Upper lobe of right lung (tissue), 1 donor: ENCODE measurements at places on chromosomes 6 and 20. TPM values are rescaled to one million over a fixed set of nuclear protein-coding genes. Genes with fewer than 3 reads are reported as not detected.

- DNase-seq, result no peak
Observed at GRCh38 chr6:142881761-142882160, 63.2 kb downstream of the HIVEP2 start.

- DNase-seq, result no peak
Observed at GRCh38 chr6:155444120-155444917, 11.3 kb downstream of the NOX3 start.

GRCh38 chr6:2042956-2043648, 202.3 kb downstream of the GMDS start:
- no peak for DNase-seq

- DNase-seq, result no peak
Observed at GRCh38 chr20:24095756-24096155, 107.2 kb upstream of the GGTLC1 start.

DNA sequence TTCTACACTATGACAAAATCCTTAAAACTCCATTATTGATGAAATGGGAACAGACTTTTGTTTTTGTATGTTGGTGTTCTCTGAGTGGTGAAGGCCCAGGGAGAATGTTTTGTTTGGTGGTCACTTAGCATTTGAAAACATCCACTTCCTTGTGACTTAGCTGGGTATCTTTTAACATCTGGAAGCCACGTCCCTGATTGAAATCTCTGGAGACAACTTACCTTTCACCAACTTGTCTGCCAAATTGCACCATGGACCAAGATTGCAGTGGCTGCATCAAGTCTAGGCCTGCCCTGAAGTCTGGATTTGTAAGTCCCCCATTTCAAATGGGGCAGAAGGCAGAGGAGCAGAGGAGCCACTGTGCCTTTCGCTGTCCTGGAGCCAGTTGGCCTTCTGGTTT, 534 bp upstream of the EFCAB8 start:
- DNase-seq, result no peak

GRCh38 chr20:20317621-20318364, 50.1 kb upstream of the INSM1 start:
- no peak for DNase-seq

DNA sequence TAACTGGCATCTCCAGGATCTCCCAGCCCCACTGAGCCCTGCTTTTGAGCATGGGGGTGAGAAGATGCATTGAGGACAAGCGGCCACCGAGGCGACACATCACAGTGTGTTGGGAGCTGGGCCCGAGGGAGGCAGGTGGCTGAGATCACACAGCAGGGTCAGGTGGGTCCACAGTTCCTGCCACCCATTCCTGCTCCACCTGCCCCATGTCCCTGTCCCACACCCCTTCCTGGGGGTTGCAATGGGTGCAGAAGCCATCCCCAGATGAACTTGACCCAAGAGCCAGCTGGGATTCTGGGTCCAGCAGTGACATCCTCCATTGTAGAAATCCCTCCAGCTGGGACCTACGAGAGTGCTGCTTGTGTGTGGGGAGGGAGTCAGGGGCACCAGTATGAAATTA, 1.0 kb downstream of the TGM2 start:
- DNase-seq, result no peak

- no peak for DNase-seq
Observed at GRCh38 chr6:35794536-35795452, 2.3 kb downstream of the CLPS start.

- no peak for DNase-seq
Observed at GRCh38 chr6:68738039-68738438, 103.0 kb downstream of the ADGRB3 start.

DNA sequence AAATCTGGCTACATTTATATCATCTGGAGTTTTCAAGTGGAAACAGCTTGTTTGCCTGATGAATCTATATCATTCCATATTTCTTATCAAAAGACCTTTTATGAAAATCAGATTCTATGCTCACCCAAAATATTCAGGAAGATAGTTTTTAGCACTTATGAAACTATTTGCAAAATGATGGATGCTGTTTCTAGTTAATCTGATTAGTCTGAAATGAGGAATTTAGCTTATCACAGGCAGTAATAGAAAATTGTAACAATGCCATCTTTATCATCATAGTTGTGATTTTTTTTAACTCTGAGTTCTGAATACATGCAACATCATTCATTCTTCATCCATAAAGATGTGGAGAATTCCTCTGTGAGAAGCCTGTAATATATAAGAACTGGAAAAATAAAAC, 229.7 kb downstream of the PLCB1 start:
- DNase-seq, result no peak

DNA sequence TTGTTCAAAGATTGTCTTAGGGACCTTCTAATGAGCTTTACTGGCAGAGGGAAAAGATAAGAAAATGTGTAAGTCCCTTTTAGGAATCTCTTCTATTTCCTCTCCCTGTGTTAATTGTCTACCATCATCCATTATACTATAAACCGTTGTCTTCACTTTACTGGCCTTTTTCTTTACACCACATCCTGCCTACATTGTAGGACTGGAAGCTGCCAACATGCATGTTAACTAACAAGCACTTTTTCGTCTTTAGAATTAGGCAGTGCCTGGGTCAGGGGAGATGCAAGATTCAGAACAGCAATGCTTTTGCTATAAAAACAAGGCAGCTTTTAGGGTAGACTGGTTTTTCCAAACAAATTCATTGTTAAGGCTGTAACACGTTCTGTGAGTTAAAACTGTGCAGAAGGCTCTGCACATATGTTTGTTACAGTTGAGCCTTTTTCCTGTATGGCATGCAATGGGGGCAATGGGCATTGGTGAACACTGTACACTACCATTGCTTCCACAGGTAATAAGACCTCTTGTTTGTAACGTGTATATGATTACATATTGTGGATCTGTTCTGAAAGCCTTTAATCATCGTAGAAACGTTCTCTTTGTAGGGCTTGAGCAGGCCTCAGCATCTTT, 10.9 kb upstream of the PKIG start:
- no peak for DNase-seq

DNA sequence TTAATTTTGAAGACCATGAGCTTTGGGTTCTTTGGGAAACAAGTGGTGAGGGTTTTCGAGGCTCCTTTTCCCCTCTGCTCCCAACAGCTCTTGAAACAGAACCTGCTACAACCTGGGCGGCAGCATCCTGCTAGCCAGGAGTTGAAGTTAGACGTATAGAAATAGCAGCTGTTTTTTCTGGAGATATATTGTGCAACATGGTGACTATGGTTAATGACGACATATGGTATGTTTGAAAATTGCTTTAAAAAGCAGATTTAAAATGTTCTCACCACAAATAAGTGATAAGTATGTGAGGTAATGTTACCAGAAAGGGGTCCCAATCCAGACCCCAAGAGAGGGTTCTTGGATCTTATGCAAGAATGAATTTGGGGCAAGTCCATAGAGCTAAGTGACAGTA, 138.9 kb downstream of the PDE7B start:
- DNase-seq, result no peak

DNA sequence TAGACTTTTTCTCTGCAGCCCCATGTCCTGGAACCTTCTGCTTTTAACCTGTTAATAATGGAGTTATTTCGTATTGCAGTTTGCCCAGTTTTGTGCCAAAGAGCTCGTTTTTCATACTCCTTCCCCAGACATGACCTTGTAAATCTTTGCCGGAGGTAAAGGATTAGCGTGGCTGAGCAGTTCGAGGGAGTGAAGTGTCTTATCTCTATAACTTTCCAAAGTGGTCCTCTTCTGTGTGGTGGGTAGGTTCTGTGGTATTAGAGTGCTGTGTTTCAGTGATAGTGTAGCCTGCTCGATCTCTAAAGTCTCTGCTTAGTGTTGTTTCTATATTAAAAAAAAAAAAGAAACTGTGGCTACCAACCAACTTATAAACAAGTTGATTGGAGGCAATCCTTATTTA, 67.5 kb downstream of the FARS2 start:
- no peak for DNase-seq

- no peak for DNase-seq
Observed at GRCh38 chr6:29602564-29603361, 17.8 kb downstream of the OR2H2 start.

- DNase-seq, result peak; percentile 84
Observed at GRCh38 chr6:143941852-143942627, 66.0 kb downstream of the PLAGL1 start.

- DNase-seq, result no peak
Observed at GRCh38 chr20:57030611-57031600, 235.5 kb downstream of the BMP7 start.

GRCh38 chr6:169589293-169589692, 112.5 kb downstream of the WDR27 start:
- DNase-seq, result no peak

GRCh38 chr6:156851454-156851921, 74.3 kb downstream of the ARID1B start:
- no peak for DNase-seq

DNA sequence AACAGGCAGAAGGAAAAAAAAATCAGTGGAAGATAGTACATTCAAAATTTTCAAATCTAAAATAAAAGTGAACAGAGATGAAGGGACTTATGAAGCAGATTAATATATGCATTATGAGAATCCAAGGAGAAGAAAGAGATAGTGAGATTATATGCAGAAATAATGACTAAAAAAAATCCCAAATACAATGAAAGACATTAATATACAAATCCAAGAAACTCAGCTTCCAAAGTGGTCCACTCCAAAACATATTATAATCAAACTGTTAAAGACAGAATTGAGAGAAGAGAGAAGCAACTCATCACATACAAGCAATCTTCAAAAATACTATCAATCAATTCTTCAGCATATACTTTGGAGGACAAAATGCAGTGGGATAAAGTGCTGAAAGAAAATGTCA, 73.5 kb upstream of the CARMIL1 start:
- no peak for DNase-seq

DNA sequence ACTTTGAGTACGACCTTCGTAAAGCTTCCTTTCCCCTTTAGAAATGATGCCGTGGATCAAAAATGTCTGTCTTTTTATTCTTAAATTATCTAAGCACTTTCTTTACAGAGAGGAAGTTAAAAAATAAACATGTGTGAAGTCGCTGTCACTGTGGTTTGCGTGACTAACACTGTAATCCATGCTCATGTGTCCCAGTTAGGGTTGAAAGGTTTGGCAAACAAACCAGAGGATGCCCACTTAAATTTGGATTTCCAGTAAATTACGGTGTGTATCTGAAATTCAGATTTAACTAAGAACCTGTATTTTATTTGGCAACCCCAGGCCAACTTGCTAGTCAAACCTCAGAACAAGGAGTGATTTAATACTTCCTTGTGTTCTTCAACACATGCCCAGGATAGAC, 21.1 kb downstream of the HLA-DRB1 start:
- DNase-seq, result no peak

DNA sequence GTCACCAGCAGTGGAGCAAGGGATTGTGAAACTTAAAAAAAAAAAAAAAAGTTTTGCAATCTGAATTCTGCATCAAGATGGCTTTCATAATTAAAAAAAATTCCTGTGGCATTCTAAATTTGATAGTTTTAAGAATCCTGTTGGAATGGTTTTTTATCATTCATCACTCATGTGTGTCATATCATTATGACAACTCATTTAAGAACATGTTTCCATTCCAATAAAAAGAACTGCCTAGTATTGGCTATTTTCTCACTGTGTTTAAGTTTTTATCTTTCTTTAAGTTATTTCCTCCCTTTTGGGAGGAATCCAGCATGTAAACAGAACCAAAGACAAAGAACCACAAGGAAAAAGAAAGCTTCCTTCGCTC, 26.2 kb upstream of the RHAG start:
- DNase-seq, result no peak

- no peak for DNase-seq
Observed at GRCh38 chr6:169101036-169101805, 152.4 kb downstream of the THBS2 start.

DNA sequence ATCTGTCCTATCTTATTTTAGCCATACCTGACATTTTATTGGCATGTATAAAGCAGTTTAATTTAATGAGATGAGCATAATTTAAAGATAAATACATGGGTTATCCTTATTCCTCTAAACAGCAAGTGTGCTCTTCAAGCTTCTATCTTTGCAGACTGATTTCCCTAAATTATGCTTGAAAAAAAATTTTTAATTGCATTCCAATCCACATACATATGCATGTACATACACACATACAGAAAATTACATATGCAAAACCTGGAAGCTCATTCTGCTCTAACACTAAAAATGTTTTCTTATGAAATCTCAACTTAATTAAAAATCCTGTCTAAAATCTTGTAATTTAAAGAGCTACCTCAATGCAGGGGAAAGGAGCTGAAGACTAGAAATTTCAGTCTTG, 35.3 kb downstream of the FKBP1C start:
- no peak for DNase-seq

- DNase-seq, result no peak
Observed at GRCh38 chr6:18323935-18324705, 59.8 kb upstream of the DEK start.

DNA sequence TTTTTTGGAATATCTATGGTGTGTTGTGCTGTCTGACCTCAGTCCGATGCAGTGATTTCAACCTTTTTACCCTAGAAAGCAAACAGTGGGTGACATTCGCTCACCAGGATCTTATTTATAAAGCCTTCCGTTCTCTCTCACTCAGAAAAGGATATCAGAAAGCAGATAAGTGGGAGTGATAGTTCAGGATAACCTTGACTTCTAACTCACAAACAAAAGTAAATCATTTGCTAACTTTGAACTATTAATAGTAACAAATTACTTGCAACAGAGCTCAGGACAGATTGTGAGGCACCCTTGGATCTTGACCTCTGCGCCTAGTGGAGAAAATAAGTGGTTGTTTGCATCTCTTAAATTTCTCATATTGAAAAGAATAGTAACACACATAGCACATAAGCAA, 637.1 kb upstream of the CITED2 start:
- no peak for DNase-seq

- no peak for DNase-seq
Observed at GRCh38 chr20:5729348-5729747, 20.9 kb upstream of the SHLD1 start.

GRCh38 chr6:32267035-32267434, 43.2 kb upstream of the NOTCH4 start:
- no peak for DNase-seq

DNA sequence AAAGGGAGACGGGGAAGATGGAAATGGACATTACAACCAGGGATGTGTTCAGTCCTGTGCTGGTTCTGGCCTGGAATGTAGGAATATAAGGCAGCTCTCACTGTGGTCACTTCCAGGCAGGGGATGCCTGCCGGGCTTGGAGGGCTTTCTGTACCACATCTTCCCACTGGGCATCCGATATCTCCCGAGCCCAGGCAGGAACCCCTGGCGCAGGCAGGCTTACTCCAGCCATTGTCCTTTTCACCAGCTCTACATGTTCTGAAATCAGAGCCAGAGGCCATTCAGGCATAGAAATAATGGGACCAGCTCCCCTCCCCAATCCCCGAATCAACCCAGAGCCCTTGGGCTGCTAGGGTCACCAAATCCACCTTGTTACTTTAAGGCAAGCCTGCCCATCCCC, 1.4 kb downstream of the MEA1 start:
- DNase-seq, result no peak

- DNase-seq, result no peak
Observed at GRCh38 chr6:118580585-118581419, 32.7 kb downstream of the PLN start.

Gene PLEKHG1
- 34.6 TPM for total RNA-seq

Gene MAPK14
- 60.6 TPM for total RNA-seq

Gene KCNK16
- total RNA-seq, result not detected

Gene EYS
- not detected for total RNA-seq

Gene DDX43
- total RNA-seq, result 2.5 TPM

Gene RNF217
- 29.2 TPM for total RNA-seq

Gene TSBP1
- not detected for total RNA-seq

Gene C4B
- 166 TPM for total RNA-seq

Gene OR2J3
- total RNA-seq, result not detected
